ENCODE measurements at places on chromosomes 2 and 18.

- no peak for DNase-seq
These were observed 995 bp downstream of the MBD5 start for GRCh38 chr2:148021886-148022285.

DNA sequence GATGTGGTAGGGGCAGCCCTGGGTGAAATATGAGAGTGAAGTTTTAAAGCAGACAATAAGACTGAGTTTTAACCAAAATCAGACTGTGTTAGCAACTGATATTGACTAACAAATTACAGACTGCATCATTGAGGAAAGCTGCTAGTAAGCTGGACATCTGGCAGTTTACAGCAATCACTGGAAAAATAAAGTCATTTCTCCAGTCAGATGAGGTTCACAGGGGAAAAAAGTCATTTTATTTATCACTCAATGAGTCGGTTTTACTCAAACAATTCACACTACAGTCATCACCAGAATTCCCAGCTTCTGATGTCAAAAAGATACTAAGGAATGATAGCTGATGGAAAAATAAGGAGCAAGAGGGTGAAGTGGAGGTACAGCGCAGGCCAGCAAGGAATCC lies 10.5 kb upstream of the TMEM177 start:
- DNase-seq: no peak

DNA sequence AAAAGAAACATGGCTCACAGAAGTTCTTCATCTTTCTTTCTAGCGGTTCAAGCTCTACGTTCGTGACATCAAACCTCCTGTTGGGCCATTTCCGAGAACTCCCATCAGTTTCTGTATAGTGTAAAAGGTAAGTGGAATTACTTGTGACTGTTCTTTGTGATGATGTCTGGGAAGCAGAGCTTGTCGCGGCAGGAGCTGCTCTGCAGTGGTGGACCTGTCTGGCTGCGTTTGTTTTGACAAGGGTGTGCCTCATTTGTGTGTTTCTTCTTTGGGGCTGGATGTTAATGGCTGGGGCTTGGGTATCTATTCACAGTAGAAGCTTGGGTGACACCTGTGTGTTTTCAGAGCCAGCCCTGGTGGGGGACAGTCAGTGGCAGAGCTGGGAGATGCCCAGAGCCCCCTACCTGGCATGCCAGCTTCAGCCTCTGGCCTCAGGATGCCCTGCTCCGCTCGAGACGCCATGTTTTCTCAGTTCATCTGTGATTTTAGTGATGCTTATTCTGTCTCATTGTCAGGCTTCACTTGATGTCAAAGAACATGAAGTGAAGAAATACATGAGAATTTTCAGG lies 59.6 kb downstream of the LDLRAD4 start:
- peak; percentile 38 for DNase-seq

GRCh38 chr18:36786686-36787085 lies 42.1 kb downstream of the TPGS2 start:
- no peak for DNase-seq

- DNase-seq: no peak
These were observed 214.1 kb downstream of the AGPS start for GRCh38 chr2:177606636-177607035.

GRCh38 chr2:200470230-200470629 lies 39.6 kb downstream of the KCTD18 start:
- DNase-seq: no peak

Measured in endodermal cell (in vitro differentiated cells).